ENCODE measurements at places on chromosomes 2 and 18. TPM values are rescaled to one million over a fixed set of nuclear protein-coding genes. Genes with fewer than 3 reads are reported as not detected.

The ATP8B1 gene
- total RNA-seq, result 9.8 TPM

The LRP2 gene
- total RNA-seq, result not detected

The NEUROD1 gene
- total RNA-seq, result not detected

The EDAR gene
- total RNA-seq, result 0.02 TPM

The CEBPZOS gene
- 43.9 TPM for total RNA-seq

The SLC35F6 gene
- 36.2 TPM for total RNA-seq

The GNAL gene
- 6.2 TPM for total RNA-seq

The SLC30A3 gene
- total RNA-seq, result 3.8 TPM

The COPS9 gene
- total RNA-seq, result 299 TPM

The SCYGR3 gene
- not detected for total RNA-seq

The ZAP70 gene
- not detected for total RNA-seq

The HTR2B gene
- not detected for total RNA-seq

The CXCR2 gene
- total RNA-seq, result not detected

The STEAP3 gene
- total RNA-seq, result 44.9 TPM

The GYPC gene
- total RNA-seq, result not detected

The TMEM198 gene
- 0.95 TPM for total RNA-seq

The SULT1C2 gene
- total RNA-seq, result 0.83 TPM

The STK16 gene
- total RNA-seq, result 27.7 TPM

The GPAT2 gene
- not detected for total RNA-seq

The CCDC141 gene
- total RNA-seq, result not detected

Measured in A549 treated with RU486 at 1 μM for 4 hours (cell line).